ENCODE measurements at places on chromosomes 16 and 17. TPM values are rescaled to one million over a fixed set of nuclear protein-coding genes. Genes with fewer than 3 reads are reported as not detected.

The DUSP3 gene
- total RNA-seq, result 47.4 TPM

The CNGB1 gene
- not detected for total RNA-seq

The LPO gene
- not detected for total RNA-seq

The CPSF4L gene
- total RNA-seq, result not detected
